ENCODE measurements at places on chromosomes 11 and 22. TPM values are rescaled to one million over a fixed set of nuclear protein-coding genes. Genes with fewer than 3 reads are reported as not detected.

GRCh38 chr11:68987211-68987610, 6.4 kb upstream of the MRGPRD start:
- no peak for DNase-seq

DNA sequence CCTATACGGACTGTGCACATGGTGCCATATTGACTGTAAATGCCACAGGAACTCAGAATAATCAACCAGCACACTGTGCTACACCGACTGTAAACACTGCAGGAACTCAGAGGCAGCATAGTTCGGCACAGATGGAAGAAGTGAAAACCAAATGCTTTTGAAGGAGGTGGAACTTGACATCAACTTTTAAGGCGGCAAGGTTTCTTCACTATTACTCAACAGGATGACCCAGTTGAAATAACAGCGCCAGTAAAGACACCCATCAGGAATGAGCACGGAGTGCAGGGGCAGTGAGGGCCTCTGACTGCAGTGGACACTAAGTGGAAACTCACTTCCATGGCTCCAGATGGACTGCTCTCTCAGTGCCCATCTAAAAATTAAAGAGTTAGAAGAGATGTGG, 15.7 kb downstream of the TESMIN start:
- no peak for DNase-seq

- peak; percentile 77 for DNase-seq
Observed at GRCh38 chr22:49853981-49854831, 562 bp downstream of the ZBED4 start.

DNA sequence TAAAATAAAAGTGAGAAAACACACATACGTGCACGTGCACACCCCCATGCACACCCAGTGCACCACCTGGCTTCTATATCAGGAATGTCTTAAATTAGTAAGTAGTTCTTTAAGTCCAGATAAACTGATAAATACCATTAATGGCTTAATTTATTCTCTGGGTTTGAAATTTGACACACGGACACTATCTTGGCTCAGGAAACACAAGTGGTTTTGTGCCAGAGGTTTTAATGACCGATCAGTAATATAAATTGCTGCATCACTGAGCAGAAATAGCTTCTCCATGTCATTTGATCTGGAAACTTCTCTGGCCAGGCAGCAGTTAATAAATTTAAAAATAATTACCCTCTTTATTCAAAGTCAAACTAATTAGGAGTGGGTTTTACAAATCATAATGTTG, 101.5 kb upstream of the NNMT start:
- no peak for DNase-seq

DNA sequence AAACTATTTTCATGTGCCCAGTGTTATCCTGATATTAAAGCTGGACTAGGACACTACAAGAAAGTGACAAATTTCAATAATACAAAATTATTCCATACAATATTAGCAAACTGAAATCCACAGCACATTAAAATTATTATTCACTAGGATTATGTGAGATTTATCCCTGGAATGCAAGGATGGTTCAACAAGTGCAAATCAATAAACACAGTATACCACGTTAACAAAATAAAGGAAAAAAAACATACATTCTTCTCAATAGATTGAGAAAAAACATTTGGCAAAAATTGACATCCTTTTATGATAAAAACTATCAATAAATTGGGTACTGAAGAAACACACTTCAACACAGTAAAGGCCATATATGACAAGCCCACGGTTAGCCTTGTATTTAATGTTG, 1758.2 kb upstream of the RAG2 start:
- DNase-seq, result no peak

GRCh38 chr11:93654226-93654625, 7.3 kb upstream of the CEP295 start:
- DNase-seq, result no peak

DNA sequence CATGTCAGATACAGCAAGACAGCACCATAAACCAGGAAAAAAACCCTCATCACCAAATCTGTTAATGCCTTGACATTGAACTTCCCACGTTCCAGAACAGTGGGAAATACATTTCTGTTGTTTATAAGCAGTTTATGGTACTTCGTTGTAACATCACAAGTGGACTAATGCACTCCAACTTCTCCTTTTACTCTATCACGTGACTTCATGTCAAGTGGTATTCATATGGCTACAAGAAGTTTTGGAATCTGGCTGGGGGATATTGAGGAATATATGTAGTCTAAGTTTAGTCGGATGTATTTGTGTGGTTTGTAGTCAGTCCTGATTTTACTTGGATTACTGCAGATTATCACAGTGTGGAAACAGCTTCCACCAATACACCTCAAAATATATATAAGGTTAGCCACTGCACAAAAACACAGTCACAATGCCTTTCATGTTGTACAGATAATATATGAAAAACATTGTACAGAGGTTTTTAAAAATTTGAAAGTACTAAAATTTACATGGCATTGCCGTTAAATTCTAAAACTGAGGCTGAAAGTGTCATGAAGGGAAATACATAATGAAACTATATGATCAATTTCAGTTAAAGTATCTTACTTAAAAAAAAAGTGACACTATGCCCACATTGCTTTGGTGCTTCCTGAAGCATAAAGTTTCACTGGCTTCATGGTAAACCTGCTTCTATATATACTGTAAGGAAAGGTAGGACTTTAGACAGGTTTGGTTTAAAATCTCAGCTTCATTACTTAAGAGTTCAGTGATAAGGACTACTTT, 134.1 kb downstream of the CASP12 start:
- no peak for DNase-seq

- peak; percentile 93 for DNase-seq
Observed at GRCh38 chr11:46315033-46315738, 32.1 kb upstream of the DGKZ start.

- no peak for DNase-seq
Observed at GRCh38 chr22:43246188-43246587, 59.3 kb upstream of the TTLL12 start.

DNA sequence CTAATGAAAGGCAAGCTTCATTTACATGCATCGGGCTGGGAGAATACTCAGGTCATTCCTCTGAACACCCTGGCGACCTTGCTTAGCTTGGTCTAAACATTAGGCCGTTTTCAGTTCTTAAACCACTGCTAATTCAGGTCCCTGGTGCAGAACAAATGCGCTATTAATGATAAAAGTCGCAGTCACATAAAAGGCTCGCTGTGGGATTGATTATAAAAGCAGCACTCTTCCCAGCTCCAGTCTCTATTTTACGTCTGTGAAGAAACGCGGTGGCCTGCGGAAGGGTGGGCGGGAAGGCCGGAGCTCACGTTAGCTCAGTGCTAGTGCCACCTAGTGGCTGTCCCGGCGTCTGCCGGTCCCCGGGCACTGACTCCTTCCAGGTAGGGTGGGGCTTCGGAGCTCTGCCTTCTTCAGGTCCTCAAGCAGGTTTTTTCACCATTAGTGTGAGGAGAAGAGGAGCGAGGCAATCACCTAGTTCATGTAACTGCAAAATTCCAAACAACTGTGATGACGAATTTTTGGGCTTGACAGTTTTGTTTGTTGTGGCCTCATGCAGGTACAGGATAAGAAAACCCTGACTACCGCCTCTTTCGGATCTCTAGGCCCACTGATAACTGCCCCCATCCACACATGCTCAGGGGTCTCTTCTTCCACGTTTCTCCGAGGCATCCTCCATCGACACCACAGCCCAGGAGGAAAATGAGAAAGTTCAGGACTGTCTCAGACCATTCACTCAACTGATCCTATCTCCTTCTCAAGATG, 66.5 kb upstream of the CLMP start:
- peak; percentile 92 for DNase-seq

DNA sequence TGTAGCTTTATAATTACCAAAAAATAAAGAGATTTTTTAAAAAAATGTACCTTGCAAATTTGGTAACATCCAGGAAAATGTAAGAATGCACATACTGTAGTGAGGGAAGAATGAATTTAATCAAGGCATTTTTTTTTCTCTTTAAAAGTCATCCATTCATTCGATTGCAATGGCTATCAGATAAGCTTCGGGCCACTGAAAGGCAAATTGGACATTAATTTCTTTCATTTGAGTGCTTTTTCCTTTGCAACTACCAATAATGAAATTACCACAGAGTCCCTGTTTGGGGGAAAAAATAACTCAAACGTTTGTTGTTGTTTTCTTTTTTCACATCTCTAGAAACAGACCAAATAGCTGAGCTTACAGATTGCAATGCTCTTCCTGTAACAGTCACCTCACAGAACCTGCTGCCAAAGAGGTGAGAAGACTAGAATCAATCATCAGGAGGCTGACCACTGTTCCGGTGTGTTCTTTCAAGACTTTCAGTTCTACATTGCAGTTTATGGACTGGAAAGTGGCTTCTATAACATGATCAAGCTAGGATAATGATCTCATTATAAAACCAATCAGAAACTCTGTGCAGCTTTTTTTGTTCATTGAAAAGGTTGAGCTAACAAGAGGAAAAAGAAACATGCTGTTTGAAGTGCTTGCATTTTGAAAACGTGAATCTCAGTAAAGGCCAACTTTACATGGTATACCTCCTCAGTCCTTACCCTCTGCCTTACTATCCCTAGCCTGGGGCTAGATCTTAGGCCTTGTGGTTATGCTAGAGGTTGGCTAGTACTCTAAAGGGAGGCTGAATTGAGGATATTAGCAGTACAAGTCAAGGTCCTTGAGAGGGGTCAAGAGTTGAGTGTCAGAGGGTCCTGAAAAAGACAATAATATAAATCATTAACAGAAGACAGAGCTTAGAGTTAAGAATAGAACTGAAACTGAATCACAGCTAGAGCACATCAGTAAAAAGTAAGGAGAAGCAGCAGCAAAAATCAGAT, 1276.1 kb downstream of the LRRC4C start:
- no peak for DNase-seq

DNA sequence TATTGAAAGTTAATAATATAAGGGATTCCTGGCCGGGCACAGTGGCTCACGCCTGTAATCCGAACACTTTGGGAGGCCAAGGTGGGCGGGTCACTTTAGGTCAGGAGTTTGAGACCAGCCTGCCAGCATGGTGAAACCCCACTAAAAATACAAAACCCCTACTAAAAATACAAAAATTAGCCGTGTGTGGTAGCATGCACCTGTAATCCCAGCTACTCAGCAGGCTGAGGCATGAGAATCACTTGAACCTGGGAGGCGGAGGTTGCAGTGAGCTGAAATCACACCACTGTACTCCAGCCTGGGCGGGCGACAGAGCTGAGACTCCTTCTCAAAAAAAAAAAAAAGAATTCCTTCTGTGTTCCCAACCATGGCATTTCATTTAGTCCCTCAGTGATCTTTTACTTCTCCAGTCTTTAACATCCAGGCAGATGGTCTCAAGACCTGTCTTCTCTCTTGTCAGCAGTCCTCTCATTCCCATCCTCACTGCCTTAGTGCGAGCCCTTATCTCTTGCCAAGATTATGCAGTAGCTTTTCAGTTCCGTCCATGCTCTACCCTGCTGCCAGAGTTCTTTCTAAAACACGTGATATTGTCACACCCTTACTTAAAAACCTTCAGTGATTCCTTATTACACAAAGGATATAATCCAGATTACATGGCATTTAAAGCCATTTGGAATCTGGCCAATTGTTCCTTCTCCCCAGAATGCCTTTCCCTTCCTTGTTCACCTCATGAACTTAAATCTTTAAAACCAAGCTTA, 17.9 kb downstream of the RTN3 start:
- DNase-seq, result no peak

DNA sequence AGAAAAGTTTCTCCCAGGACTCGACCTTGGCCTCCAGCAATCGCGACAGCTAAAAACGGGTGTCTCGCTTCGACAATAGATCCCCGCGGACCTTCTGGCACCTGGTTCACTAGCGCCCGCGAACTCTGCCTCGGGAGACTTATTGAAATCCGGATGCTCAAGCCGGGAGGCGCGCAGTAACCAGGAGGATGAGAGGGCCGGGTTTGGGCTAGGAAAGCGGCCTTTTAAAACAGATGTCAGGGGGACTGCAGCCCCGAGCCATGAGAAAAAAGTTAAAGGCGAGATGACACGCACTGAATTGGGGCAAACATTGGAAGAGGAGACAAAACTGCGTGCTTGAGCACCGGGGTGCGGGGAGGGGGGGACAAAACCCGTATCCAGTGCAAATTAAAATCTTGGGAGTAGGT, 637 bp upstream of the ZBTB16 start:
- DNase-seq, result peak; percentile 63

GRCh38 chr11:87739766-87740165, 435.5 kb downstream of the RAB38 start:
- DNase-seq, result no peak

DNA sequence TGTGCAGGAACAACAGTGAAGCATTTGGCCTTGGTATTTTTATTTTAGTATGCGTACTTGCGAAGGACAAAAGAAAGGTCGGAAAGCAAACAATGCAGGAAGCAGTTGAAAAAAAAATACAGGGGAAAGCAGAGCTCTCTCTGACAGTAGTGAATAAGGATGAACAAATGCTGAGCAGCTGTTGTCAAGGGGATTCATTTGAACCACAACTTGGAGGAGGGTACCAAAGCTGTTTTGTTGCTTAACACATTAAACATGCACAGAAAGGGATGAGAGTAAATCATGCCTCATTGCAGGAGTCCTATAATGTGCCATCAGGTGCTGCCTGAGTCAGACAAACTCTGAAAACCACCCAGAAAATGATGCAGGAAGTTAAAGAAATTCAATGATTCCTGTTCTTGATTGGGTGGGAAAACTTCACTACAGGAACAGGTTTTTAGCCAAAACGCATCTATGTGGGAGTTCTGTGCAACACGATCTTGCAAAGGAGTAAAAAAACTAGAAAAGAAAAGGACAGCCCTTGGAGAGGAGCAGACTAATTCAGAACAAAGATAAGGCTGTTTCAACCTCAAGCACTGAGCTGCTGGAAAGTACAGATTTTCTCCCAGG, 2113.5 kb downstream of the LRRC4C start:
- no peak for DNase-seq

DNA sequence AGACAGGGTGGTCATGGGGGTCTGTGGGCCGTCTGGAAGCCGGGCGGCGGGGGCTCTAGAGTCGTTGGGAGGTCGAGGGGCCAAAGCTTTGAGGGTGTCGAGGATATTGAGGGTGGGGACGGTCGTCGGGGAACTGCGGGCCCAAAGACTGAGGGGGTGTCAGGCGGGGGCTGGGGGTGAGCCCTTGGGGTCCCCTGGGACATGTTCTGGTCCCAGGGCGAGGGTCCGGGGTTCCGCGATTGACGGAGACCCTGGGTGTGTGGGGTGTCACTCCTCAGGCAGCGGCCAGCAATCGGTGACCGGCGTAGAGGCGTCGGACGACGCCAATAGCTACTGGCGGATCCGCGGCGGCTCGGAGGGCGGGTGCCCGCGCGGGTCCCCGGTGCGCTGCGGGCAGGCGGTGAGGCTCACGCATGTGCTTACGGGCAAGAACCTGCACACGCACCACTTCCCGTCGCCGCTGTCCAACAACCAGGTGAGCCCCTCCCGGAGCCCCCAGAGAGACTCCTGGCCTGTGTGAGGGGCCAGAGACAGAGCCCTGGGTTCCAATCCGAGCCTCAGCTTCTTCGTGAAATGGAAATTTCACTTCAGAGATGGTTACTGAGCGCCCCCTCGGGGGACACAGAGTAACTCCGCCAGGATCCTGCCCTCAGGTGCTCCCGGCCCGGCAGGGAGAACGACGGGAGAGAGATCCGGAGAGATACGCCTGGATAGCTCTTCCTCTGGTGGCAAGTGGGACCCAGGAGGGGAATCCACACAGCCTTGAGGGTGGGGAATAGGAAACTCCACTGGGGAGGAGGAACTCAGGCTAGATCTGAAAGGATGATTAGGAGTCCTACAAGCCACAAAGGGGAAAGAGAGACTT, 714 bp downstream of the SDF2L1 start:
- peak; percentile 89 for DNase-seq

MB gene
- total RNA-seq, result 2.7 TPM

APOL5 gene
- not detected for total RNA-seq

CPT1A gene
- total RNA-seq, result 25.9 TPM

ROBO4 gene
- not detected for total RNA-seq

ARHGAP32 gene
- total RNA-seq, result 5.7 TPM

ANGPTL5 gene
- not detected for total RNA-seq

TXNRD2 gene
- total RNA-seq, result 23.5 TPM

GSTT2 gene
- total RNA-seq, result not detected

ZC3H7B gene
- total RNA-seq, result 69.1 TPM

HPS5 gene
- 24.5 TPM for total RNA-seq

RFPL2 gene
- total RNA-seq, result not detected
